ENCODE measurements at places on chromosomes 12 and 14. TPM values are rescaled to one million over a fixed set of nuclear protein-coding genes. Genes with fewer than 3 reads are reported as not detected.
A peak's percentile ranks its signal among the peaks of the same experiment; 100 is the strongest.

LMBR1L gene
- 10.4 TPM for total RNA-seq

DNA sequence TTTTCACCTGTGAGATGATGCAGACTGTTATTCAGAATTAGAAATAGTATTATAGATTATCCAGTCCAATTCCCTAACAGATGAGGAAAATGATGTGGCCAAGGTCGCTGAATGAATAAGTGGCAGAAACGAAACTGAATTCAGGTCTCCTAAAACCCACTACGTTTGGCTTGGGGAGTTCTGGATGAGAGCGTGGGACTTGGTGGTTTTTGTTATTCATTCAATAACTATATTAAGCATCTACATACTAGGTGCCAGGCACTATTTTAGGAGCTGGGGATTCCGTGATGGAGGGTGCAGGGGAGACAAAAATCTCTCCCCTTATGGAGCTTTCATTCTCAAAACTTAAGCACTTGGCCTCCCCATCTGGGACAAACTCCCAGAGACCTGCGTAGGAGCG lies 813 bp upstream of the CCDC184 start:
- no peaks in the 10 kb centered on the region for H3K36me3 ChIP-seq
- H3K27ac ChIP-seq: peak overlapping the region; percentile 54
- peaks cover 21% of the 10 kb centered on the region for H3K4me1 ChIP-seq
- peak overlapping the region; percentile 57 for H3K4me3 ChIP-seq

KRT6C gene
- not detected for total RNA-seq

DNA sequence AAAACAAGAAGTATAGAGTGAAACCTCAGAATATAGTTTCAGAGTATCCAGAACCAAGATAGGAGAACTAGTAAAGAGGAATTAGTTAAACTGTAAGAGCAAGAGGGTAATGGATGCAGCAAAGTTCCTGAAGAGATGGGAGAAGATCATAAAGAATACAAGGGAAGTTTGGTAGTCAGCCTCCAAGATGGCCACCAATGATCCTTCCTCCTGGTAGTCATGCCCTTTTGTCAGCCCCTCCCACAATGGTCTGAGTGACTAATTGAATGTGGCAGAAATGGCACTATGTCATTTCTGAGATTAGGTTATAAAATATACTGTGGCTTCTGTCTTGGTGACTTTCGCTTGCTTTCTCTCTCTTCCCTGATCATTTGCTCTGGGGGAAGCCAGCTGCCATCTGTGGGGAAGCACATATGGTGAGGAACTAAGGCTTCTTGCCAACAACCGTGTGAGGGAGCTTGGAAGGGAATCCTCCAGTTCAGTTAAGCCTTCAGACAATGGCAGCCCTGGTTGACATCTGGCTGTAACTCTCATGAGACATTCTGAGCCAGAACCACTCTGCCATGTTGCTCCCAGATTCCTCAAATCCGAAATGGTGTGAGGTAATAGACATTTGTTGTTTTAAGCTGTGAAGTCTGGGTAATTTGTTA lies 55.3 kb upstream of the AMN1 start:
- no peaks in the 10 kb centered on the region for H3K27me3 ChIP-seq
- no peaks in the 10 kb centered on the region for H3K36me3 ChIP-seq

- H3K36me3 ChIP-seq: no peaks in the 10 kb centered on the region
- H3K4me3 ChIP-seq: no peak overlapping the region
- H3K4me1 ChIP-seq: peaks cover 20% of the 10 kb centered on the region
- no peaks in the 10 kb centered on the region for H3K27me3 ChIP-seq
- DNase-seq: no peak
Measured at GRCh38 chr14:90732139-90732538, 84.1 kb downstream of the TTC7B start.

GRCh38 chr14:58964598-58964928 lies 223.9 kb upstream of the DAAM1 start:
- H3K4me3 ChIP-seq: no peak overlapping the region
- no peaks in the 10 kb centered on the region for H3K4me1 ChIP-seq
- no peaks in the 10 kb centered on the region for H3K27me3 ChIP-seq
- no peak for DNase-seq
- H3K27ac ChIP-seq: no peak overlapping the region

DNA sequence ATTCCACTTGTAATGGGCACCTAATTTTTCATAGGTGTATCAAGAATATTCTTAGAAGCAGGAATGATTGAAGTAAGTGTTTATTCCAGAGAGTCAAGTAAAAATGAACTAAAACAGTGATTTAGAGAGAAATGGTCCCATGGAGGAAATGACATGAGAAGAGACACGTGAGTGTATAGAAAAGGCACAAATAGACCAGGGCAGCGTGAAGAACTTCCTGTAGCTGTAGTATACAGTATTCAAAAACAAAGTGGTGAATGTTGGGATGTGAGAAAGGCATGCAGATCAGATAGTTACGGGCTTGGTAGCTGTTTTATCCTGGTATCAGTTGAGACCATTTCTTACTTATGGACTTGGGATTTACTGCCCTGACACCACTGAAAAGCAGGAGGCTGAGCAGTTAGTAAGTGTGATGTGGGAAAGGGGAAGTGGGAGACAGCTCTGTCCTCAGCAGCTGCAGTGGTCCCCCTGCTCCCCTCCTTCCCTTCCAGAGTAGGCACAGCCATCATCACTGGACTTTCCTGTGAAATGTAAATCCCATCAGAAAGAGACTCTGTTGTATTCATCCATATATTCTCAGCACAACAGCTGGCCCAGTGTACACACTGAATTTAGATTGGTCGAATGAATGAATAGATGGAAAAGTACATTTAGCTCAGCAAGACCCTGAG lies 16.8 kb upstream of the TESPA1 start:
- no peaks in the 10 kb centered on the region for H3K27me3 ChIP-seq
- no peak for DNase-seq
- H3K27ac ChIP-seq: no peak overlapping the region

- peaks cover 12% of the 10 kb centered on the region for H3K4me1 ChIP-seq
- no peak for DNase-seq
- H3K36me3 ChIP-seq: no peaks in the 10 kb centered on the region
Measured at GRCh38 chr14:54354096-54354495, 42.7 kb upstream of the CDKN3 start.

DNA sequence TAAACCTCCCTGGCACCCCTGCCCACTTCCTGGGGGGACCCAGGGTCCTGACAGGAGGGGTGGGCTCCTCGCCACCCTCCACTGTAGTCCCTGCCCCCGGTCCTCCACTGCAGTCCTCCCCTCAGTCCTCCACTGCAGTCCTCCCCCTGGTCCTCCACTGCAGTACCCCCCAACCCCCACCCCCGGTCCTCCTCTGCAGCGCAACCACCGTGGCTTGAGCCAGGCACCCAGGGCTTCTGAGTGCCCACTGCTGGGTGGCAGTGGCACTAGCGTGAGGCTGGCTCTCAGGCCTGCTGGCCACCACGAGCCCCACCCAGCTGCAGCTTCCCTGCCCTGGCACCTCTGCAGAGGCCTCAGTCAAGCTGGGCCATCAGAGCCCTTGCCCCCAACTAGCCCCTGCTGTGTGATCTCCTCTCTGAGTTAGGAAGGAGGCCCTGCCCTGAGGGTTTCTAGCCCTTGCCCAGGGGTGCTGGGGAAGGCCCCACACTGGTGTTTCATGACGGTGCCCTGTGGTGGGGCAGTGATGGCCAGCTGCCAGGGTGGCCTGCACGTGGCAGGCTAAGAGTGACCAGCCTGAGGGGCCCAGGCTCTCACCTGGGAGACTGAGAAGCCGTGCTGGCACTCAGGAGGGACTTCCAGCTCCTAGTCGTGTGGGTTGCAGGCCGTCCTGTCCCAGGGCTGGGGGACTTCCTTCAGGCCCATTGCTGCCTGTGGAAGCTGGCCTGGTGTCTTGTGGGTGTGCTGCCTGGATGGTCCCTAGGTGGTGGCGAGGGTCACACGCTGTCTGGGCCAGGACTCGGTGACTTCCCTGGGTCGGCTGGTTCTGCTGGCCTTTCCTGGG lies 9.7 kb downstream of the CEP170B start:
- H3K4me3 ChIP-seq: no peak overlapping the region
- peaks cover 11% of the 10 kb centered on the region for H3K36me3 ChIP-seq
- no peaks in the 10 kb centered on the region for H3K27me3 ChIP-seq
- no peak overlapping the region for H3K27ac ChIP-seq

GRCh38 chr12:117836476-117836875 lies 132.3 kb downstream of the KSR2 start:
- no peaks in the 10 kb centered on the region for H3K36me3 ChIP-seq
- H3K4me1 ChIP-seq: no peaks in the 10 kb centered on the region
- no peak for DNase-seq
- no peak overlapping the region for H3K27ac ChIP-seq

LACRT gene
- not detected for total RNA-seq

- H3K36me3 ChIP-seq: no peaks in the 10 kb centered on the region
- peak; percentile 41 for DNase-seq
- H3K4me1 ChIP-seq: no peaks in the 10 kb centered on the region
Measured at GRCh38 chr14:70254476-70254961, 65.8 kb upstream of the SLC8A3 start.

GRCh38 chr14:47678993-47679392 lies 3.6 kb upstream of the MDGA2 start:
- H3K4me3 ChIP-seq: no peak overlapping the region
- H3K36me3 ChIP-seq: no peaks in the 10 kb centered on the region
- H3K27ac ChIP-seq: no peak overlapping the region
- H3K27me3 ChIP-seq: peaks cover 40% of the 10 kb centered on the region
- H3K4me1 ChIP-seq: no peaks in the 10 kb centered on the region

DNA sequence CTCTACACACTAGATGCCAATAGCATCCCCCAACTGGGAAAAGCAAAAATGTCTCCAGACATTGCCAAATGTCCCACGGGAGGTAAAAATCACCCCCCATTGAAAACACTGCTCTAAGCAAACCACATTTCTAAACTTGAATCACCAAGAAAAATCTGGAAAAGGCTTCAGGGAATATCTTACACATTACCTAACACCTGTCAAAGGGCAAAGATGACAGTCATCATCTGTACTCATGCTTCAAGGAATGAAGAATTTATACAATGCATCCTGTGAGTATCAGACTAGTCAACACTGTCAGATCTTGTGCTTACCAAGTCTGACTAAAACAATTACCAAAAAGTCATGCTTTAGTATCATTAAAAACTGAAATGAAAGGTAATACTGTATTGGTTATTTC lies 161.6 kb upstream of the SOX5 start:
- H3K27ac ChIP-seq: no peak overlapping the region
- no peaks in the 10 kb centered on the region for H3K27me3 ChIP-seq
- no peaks in the 10 kb centered on the region for H3K36me3 ChIP-seq
- H3K4me3 ChIP-seq: no peak overlapping the region
- no peak for DNase-seq

DIO3 gene
- not detected for total RNA-seq

CPM gene
- total RNA-seq: 8.8 TPM

- no peaks in the 10 kb centered on the region for H3K27me3 ChIP-seq
- no peaks in the 10 kb centered on the region for H3K36me3 ChIP-seq
- H3K4me1 ChIP-seq: peaks cover 10% of the 10 kb centered on the region
- no peak overlapping the region for H3K4me3 ChIP-seq
Measured at GRCh38 chr14:65502676-65503124, 90.2 kb downstream of the FUT8 start.
